ENCODE measurements at places on chromosomes 11 and 22.

- H3K4me1 ChIP-seq = no peaks in the 10 kb centered on the region
- H3K36me3 ChIP-seq = peaks cover 10% of the 10 kb centered on the region
- H3K4me3 ChIP-seq = no peak overlapping the region
- no peak for DNase-seq
- H3K27ac ChIP-seq = no peak overlapping the region
- H3K27me3 ChIP-seq = no peaks in the 10 kb centered on the region
Measured at GRCh38 chr11:103396237-103396636, 287.0 kb downstream of the DYNC2H1 start.

- no peak overlapping the region for H3K4me3 ChIP-seq
- H3K27ac ChIP-seq = peak overlapping the region; percentile 68
- peaks cover 95% of the 10 kb centered on the region for H3K36me3 ChIP-seq
- no peak for DNase-seq
- no peaks in the 10 kb centered on the region for H3K27me3 ChIP-seq
- no peaks in the 10 kb centered on the region for H3K4me1 ChIP-seq
Measured at GRCh38 chr11:68438658-68439259, 21.8 kb upstream of the PPP6R3 start.

GRCh38 chr22:37310815-37311595, 28.7 kb downstream of the CYTH4 start:
- no peaks in the 10 kb centered on the region for H3K36me3 ChIP-seq
- no peak for DNase-seq
- peaks cover 10% of the 10 kb centered on the region for H3K4me1 ChIP-seq
- no peak overlapping the region for H3K27ac ChIP-seq
- H3K27me3 ChIP-seq = peaks cover 49% of the 10 kb centered on the region
- H3K4me3 ChIP-seq = no peak overlapping the region

GRCh38 chr11:70061734-70062133, 16.4 kb upstream of the ANO1 start:
- no peak for DNase-seq
- H3K36me3 ChIP-seq = no peaks in the 10 kb centered on the region
- no peaks in the 10 kb centered on the region for H3K27me3 ChIP-seq
- no peak overlapping the region for H3K4me3 ChIP-seq
- no peak overlapping the region for H3K27ac ChIP-seq

GRCh38 chr22:49108636-49109315, 718.9 kb downstream of the BRD1 start:
- no peak for DNase-seq
- H3K27me3 ChIP-seq = no peaks in the 10 kb centered on the region
- no peaks in the 10 kb centered on the region for H3K36me3 ChIP-seq
- no peak overlapping the region for H3K4me3 ChIP-seq
- no peaks in the 10 kb centered on the region for H3K4me1 ChIP-seq

GRCh38 chr22:18031695-18032454, 7.5 kb upstream of the MICAL3 start:
- no peak overlapping the region for H3K4me3 ChIP-seq
- peak overlapping the region; percentile 77 for H3K27ac ChIP-seq
- H3K4me1 ChIP-seq = peaks cover 55% of the 10 kb centered on the region
- no peak for DNase-seq
- H3K27me3 ChIP-seq = no peaks in the 10 kb centered on the region

- H3K36me3 ChIP-seq = no peaks in the 10 kb centered on the region
- H3K27me3 ChIP-seq = no peaks in the 10 kb centered on the region
- peaks cover 9% of the 10 kb centered on the region for H3K4me1 ChIP-seq
- H3K27ac ChIP-seq = peak overlapping the region; percentile 6
- no peak for DNase-seq
- H3K4me3 ChIP-seq = peak overlapping the region; percentile 46
Measured at GRCh38 chr11:121930004-121930965, 185.7 kb downstream of the BLID start.

DNA sequence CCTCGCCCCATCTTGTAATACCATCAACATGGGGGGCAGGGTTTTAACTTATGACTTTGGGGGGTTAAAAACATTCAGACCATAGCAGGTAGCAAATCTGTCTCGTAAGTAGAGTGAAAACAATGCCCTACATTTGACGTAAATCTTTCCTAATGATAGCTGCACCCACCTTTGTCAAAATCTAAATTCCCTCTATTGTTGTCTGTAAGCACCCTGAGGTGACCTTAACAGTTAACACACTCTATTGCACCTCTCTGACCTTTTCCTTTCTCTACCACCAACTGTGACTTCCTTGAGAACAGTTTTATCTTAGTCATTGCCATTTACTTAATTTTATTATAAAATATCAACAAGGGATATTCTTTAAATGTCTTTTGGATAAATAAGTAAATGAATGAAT, 1024.9 kb upstream of the CNTN5 start:
- DNase-seq = no peak
- H3K27me3 ChIP-seq = no peaks in the 10 kb centered on the region
- no peaks in the 10 kb centered on the region for H3K4me1 ChIP-seq
- H3K36me3 ChIP-seq = no peaks in the 10 kb centered on the region

DNA sequence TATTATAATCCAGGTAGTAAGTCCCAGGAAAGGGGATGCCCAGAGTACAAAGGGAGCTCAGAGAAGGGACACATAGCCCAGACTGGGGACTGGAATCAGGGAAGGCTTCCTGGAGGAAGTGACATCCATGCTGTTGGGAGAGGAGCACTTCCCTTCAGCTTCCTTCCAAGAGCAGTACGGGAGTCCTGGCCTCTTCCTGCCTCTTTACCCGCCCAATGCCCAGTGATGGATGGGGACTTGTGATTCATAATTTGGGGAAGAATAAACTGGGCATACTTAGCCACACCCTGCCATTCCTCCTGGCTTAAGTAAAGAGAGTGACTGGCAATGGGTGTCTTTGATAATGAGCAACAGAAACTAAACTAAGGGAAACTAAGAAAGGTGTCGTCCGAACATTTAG, 11.5 kb downstream of the C11orf91 start:
- no peaks in the 10 kb centered on the region for H3K27me3 ChIP-seq
- no peaks in the 10 kb centered on the region for H3K4me1 ChIP-seq
- no peak overlapping the region for H3K4me3 ChIP-seq
- no peaks in the 10 kb centered on the region for H3K36me3 ChIP-seq
- no peak for DNase-seq
- H3K27ac ChIP-seq = peak overlapping the region; percentile 71

Data from tibial artery (tissue), 4 donors.